ENCODE measurements at places on chromosomes 13 and 19.

GRCh38 chr13:40508127-40508526 is 158.3 kb downstream of the FOXO1 start:
- peak; percentile 28 for DNase-seq

DNA sequence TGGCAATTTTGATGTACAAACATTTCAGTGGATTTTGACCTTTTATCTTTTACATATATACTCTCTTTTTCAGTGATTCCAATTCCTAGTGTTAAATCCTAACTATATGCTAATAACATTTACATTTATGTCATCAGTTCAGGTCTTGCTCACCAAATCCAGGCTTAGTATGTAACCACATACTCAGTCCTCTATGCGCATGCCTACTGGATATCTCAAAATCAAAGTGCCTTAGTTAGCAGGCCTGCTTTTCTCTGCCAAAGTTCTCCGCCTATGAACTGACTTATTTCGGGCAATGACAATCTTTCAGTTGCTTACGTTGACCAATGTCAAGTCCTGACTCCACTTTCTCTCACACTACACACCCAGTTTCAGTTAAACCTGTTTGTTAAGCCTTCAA is 478.5 kb upstream of the SLITRK1 start:
- DNase-seq: no peak

DNA sequence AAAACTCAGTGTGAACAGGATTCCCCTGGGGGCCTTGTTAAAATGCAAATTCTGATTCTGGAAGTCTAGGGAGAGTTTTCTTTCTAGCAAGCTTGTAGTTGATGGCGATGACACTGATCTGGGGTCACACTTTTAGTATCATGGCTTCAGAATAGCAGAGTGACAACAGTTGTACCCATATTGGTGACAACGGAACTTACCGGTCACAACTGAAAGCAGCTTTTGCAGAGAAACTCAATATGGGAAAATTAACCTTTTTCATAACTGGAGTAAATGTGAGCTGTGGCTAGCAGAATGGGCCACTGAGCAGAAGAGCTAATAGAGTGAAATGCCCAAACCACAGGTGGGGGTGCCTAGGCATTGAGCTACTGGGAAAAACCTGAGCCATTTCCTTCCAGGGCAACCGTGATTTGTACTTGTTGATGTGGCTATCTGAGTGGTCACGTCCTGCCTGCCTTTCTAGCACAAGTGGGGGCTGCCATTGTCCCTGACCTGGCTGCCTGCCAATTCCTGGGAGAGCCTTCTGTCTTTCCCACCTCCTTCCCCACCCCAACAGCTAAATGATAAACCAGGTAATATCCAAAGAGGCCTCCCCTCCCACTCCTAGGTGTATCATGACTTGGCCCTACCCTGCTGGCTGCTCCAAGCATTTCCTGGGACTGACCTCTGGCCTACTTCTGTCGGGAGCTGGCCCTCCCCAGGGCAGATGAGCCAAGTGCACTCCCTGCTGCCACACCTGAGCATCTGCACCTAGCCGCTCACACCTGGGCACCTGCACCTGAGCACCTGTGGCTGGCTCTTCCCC is 1.7 kb upstream of the SLC10A2 start:
- DNase-seq: no peak

DNA sequence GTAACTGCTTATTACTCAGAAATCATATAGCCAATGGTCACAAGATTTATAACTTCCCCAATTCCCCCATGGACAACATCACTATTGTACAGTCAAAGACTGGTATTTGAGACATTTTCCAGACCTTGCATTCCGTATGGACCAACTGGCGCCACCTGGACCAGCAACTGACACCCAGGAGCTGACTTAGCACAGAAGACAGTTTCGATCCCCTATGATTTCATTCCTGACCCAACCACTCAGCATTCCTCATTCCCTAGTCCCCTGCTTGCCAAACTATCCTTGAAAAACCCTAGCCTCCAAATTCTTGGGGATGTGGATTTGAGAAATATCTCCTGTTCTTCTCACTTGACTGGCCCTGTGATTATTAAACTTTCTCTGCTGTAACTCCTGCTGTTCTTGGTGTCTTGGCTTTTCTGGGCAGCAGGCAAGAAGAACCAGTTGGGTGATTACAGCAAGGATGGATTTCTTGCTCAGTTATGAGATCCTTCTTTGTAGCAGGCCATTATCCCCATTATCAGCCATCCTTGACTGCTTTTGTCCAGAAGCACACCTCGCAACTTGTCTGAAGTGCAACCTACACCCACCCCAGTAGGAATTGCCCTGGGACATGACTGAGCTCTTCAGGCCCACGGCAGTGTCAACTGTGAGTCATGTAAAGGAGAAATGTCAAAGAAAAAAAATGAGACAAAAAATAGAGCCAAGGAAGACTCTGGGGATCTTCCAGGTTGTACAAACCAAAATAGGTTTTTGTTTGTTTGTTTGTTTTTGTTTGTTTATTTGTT is 13.7 kb upstream of the MAP3K10 start:
- no peak for DNase-seq

- DNase-seq: no peak
Observed at GRCh38 chr13:95704510-95704909, 27.6 kb downstream of the DNAJC3 start.

- DNase-seq: no peak
Observed at GRCh38 chr13:80033286-80033685, 307.6 kb downstream of the SPRY2 start.

Data from GM04504 (cell line).